ENCODE measurements at places on chromosomes 7 and 10.

DNA sequence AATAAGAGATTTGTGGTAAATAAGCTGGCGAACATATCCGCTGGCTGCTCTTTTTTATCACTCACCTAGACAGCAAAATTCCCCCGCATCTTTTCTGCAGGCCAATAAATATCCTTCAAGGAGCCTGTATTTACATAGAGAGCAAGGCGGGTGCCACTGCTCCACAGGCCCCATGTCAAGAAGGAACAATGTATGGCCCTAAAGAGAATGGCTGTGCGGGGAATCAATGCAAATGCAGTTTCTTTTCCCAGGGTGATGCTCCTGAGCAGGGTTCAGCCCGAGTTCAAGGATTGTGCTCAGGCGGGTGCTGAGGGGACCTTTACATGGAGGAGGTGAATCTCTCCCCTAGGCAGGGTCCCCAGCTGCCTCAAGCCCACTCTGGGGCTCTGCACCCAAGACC lies 494.2 kb upstream of the ZMIZ1 start:
- DNase-seq, result no peak

DNA sequence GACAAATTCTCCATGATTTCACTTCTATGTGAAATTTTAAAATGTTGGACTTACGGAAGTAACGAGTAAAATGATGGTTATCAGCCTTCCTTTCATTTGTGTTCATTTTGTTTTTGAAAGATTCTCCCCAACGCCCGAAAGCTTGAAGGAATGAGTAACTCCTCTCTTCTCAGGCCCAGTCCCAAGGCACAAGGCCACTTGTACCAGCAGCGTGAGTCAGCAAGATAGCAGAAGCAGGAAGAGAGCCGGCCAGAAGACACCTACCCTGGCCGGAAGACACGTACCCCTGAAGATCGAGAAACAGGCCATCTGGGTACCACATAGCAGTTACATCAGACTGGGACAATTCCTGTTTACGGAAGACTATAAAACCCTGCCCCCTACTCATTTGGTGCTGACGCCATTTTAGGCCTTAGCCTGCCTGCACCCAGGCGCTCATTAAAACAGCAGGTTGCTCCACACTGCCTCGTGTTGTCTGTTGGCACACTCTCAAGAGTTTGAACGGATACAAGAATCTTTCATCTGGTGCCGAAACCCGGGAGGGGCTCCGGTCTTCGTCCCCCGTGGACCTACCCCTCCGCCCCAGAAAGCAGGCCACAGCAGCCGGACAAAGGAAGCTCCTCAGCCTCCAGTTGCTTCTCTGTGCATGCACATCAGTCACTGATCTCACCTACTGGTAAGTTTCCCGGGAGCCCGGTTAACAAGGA lies 60.4 kb downstream of the LRRC17 start:
- DNase-seq, result no peak

DNA sequence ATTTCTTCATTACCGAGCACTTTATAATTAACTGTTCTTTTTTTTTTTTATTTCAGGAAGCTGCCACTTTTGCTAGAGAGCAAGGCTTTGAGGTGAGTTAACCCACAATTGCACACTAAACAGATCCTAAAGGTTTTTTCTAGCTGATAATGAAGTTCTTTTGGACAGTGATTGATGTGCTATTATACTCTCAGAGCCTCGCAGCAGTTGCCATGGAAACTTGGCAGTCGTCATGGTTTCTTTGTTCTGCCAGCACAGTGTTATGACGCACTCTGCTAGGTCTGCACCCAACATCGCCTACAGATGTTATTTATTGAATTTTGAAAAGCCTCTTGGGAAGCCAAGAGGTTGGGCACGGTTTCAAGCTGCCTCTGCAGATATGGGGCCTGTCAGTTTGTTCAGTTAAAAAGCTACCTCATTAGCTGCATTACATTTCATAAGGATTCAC lies 237.2 kb upstream of the KAT6B start:
- peak; percentile 97 for DNase-seq

DNA sequence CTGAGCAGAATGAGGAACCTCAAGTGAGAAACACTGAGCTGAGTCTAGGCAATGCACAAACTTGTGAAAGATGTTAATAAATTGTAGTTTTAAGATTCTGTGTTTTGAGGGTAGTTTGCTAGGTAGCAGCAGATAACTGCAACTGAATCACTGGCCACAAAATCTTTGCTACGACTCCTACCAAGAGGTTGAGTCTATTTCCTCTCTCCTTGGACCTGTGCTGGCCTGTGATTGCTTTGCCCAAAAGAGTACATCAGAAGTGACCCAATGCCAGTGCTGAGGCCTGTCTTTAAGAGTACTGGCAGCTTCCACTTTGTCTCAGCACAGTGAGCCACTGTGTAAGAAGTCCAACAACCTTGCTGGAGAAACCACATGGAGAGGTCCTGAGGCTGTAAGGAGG lies 11.9 kb upstream of the TSPAN13 start:
- DNase-seq, result no peak

- DNase-seq, result no peak
Observed at GRCh38 chr10:59954296-59954695, 47.9 kb upstream of the CCDC6 start.

- peak; percentile 83 for DNase-seq
Observed at GRCh38 chr7:26090927-26091519, 61.0 kb upstream of the NFE2L3 start.

- no peak for DNase-seq
Observed at GRCh38 chr7:105130580-105130979, 116.6 kb downstream of the KMT2E start.

Data from NCI-H748 treated with DMSO at 0.1 percent for 48 hours (cell line).